ENCODE measurements at places on chromosomes 7 and 10.

DNA sequence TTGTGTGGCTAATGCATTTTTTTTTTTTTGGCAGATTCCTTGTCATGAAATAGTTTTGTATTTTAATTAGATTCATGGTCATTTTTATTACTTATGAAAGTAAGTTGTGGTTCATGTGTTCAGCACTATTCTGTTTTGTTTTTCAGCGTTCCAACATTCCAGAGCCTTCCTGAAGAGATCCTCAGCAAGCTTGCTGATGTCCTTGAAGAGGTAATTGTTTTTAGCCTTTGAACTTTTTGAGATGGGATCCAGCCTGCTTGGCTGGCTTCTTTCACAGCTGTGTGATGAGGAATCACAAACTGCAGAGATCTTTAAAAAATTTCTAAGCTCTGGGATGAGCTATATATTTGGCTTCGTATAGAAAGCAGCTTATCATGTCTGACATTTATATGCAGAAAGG, 208.0 kb upstream of the CSTF2T start:
- no peak for DNase-seq

GRCh38 chr10:110160522-110160921, 46.9 kb upstream of the MXI1 start:
- no peak for DNase-seq

GRCh38 chr10:51007781-51008180, 66.5 kb upstream of the PRKG1 start:
- no peak for DNase-seq

- DNase-seq = peak; percentile 34
Observed at GRCh38 chr7:44881610-44882009, 3.7 kb downstream of the PURB start.

DNA sequence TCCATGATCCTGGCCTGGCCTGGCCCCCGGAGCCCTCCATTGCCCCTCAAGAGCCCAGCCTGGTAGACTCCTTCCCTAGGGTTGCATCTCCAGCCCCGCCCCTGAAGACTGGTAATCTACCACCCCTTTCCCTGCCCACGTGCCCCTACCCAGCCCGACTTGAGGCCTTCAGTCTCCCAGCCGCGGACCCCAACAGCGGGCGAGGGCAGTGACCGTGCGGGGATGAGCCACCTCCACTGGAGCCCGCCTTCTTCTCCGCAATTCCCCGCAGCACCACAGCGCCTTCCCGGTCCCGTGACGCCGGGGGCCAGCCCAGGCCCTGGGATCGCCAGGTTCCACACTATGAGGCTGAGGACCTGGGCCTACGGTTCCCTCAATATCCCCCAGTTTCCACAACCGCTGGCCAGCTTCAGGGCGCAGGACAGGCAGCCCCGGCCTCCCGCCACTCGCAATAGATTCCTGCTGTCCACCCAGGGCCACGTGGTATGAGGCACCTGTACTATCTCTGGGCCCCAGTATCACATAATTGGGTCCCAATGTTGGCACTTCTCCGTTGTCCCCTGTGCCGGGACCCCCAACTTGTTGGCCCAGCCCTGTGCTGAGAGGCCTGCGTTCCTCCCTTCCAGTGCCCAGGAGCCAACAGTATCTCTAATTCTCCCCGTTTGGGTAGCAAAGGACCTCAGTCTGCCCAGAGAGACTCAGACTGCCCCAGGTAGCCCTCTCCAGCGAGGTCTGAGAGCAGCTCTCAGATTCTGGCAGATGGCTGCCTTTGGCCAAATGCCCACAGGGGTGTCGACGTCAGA, 1.1 kb upstream of the GPRIN2 start:
- no peak for DNase-seq

DNA sequence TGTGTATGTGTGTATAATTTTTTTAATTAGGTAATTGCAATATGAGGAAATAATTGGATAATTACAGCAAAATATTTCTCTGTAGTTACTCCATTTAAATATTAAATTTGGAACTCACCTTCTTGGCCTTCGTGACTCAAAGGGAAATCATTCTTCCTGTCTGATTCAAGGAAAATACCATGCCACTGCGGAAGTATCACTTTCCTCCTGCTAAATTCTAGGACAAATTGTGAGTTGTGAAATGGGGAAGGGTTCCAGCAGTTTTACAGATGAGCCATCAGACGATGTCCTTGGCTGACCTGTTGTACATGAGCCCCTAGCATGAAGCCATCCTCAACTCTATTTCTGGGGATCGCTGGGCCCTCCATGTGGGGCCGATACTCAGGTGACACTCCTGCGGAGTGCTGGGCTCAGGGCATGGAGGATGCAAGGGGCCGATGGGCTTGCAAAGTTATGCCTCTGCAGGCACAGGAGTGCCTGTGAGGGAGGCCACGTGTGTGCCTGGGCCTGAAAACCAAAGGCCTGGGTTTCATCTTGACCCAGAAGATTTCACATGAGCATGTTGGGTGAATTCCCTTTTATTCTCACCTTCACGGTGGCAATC, 179.6 kb upstream of the TCERG1L start:
- DNase-seq = no peak

GRCh38 chr7:107659666-107660065, 962 bp upstream of the SLC26A4 start:
- DNase-seq = no peak

- no peak for DNase-seq
Observed at GRCh38 chr7:141950806-141951205, 4.0 kb upstream of the CLEC5A start.

- DNase-seq = no peak
Observed at GRCh38 chr10:62831346-62831745, 15.2 kb upstream of the EGR2 start.

GRCh38 chr10:34565934-34566333, 249.2 kb downstream of the PARD3 start:
- DNase-seq = no peak

DNA sequence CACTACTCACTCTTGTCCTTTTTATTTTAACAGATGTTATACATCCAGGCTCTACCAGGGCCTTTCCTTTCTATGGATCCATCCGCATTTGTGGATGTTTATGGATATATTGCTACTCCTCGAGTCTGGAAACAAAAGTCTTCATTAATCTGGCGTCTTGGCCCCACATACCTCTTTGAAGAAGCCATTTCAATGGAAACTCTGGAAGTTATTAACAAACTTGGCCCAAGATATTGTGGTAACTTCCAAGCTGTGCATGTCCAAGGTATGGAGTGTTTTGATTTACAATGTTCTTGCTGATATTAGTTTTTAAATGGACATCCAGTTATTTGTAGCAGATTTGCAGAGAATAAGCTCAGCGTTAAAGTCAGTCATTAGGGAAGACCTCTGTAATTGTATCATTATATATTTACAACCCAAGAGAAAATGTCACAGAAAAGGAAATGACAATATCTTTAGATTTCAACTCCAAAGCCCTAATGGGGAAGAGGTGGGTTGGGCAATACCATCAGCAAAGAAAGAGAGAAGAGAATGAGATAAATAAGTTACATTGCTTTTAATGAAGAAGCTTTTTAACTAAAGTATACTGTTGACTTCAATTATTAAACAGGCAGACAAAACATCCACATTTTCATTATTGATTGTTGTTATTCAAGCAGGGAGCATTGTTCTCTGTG, 102.1 kb downstream of the WDFY4 start:
- DNase-seq = no peak

DNA sequence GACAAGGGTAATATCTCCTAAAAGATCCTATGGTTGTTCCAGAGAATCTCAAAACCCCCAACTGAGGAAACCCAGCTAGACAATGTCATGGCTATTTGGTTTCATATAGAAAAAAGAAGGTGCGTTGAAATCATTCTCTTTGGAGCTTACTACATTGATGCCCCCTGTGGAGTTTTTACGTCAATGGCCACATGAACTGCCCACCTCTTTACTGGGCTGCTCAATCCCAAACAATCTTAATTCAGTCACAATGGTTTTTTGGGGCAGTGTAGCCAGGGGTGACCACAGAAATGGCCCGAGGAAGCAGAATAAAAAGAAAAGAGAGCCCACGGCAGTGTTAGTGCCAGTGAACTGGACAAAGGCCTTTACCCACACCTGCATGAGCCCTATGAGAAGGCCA, 7.8 kb downstream of the RBP4 start:
- no peak for DNase-seq

- no peak for DNase-seq
Observed at GRCh38 chr10:90047243-90047729, 345.9 kb downstream of the KIF20B start.

DNA sequence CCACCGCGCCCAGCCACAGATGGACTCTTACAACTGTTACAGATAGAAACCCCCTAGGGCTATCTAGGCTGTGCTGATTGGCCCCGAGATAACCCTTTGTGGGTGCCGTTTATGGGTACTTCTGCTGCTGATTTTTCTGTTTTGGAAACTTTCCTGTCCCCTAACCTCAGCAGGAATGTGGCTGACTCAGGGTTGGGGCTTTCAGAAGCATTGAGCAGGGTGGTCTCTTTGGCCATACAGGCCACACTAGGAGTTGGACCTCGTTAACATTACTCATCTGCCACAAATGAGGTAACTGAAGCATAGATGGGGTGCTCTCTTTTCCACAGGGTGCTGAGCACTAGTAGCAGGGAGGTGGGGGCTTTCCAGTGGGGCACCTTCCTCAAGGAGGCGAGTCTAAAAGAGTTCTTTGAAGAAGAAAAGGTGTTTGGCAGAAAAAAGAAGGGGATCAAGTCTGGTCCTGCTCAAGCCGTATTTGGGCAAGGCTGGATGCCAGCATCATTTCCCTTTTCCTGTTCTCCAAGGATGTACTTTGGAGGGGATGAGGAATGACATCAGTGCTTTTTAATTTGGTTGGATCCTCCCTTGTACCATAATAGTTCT, 6.4 kb downstream of the ZSCAN25 start:
- no peak for DNase-seq

DNA sequence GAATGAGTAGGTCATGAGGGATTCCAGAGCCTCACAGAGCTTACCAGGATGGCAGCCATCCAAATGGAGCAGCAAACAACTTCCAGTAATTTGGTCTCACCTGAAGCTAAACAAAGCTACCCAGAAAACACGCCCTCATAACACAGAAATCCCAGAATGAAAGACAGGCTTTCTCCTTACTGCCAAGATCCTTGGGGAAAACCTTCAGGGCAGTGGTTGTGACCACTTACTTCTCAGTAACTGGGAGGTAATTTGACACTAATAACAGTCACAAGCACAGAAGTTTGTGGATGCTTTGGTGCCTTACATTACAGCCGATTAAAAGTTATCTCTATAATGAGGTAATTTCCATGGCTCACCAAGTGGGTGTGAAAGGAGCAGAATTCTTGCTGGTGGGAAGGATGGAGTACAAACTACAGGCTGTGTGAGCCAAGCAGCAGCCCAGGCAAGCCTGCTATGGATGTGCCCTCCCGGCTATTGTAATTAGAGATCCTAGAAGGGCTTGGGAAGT, 10.4 kb downstream of the WDR91 start:
- no peak for DNase-seq

DNA sequence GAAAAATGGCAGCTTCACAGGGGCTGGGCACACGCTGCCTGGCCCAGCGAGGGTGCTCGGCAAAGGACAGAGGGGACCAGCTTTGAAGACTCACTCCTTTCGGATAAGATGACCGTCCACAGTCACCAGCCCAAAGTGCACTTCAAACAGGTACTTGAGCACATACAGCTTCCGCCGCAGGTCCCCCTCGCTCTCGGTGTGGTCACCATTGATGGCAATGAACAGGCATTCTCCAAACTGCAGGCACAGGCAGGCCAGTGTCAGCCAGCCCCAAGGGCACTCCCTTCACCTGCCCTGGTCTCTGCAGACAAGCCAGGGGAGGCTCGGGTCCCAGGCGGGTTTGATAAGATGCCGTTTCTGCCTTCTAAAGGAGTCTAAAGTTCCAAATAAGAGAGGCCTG, 11.6 kb downstream of the HPS1 start:
- DNase-seq = no peak

DNA sequence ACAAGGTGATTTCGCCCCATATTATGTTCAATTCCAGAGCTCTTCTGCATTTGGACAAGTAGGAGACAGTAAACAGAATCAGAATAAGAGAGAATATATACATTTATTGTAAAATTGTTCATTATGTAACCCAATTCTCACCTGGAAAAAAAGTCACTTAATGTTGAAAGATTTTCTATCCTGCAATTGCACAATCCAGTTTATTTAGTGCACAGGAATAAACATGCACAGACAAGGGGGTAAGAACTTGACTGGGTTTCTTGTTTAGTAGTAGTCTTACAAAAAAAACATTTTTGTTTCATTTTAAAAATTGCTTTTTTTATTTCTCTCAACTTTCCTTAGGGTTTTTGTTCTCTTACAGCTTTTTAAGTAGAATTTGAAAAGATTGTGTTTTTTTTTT, 126.6 kb downstream of the SAMD9 start:
- DNase-seq = no peak

DNA sequence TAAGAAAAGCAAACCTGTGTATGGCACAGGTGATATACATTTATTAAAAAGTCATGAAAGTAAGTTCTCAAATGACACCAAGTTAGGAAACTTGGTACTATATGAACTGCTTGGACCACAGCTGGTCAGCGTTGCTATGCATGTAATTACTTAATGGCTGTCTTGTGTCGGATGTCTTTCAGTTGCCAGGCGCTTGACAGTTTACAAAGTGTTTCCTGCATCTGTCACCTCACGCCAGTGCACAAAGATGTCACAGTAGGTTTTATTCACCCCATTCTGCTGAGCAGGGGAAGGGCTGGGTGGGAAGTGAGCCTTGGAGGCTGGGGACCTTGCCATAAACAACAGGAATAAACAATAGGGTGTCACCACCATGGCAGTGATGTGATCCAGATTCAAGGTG, 35.8 kb downstream of the ADAM12 start:
- DNase-seq = no peak

DNA sequence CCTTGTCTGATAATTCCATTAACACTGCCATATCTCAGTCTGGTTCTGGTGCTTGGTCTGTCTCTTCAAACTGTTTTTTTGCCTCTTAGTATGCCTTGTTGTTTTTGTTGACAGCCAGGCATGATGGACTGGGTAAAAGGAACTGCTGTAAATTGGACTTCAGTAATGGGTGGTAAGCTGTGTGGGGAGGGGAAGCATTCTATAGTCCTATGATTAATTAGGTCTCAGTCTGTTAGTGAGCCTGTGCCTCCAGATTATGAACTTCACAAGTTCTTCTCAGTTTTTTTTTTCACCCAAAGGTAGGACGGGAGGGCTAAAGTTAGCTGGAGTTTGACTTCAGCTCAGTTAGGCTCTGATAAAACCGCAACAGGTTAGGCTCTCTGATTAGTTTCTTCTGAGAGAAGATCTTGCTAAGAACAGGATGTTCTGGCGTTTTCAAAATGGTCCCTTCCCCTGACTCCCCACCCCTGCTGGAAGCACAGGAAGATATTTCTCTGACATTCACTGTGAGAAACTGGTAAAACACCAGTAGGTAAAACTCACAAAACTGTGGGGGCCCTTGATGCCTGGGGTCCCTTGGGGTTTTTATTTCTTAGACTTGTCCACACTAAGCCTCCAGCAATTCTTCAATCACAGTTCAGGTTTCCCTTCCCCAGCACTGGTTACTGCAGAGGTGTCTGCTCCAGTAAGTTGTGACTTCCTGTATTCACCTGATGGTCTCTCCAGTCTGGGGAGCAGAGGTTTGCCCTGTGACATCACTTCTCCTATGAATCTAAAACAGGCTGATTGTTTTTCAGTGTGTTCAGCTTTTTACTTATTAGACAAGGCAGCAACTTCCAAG, 43.3 kb upstream of the CCDC71L start:
- no peak for DNase-seq
